ENCODE measurements at places on chromosomes 5 and 9.

DNA sequence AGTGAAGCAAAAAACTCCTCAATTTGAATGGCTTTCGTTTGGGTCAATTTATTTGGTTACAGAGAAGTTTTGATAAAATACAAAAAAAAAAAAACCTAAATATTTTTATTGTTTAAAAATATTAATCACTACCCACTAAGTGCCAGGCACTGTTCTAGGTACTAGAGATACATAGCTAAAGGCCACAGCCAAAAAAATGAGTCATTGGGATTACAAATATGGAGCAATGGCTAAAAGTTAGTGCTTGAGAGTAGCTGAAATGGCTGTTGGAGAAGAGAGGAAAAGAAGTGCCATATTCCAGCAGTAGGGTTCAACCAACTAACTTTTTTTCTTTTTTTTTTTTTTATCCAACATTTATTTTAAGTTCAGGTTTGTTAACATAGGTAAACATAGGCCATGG is 130.1 kb upstream of the PTGER4 start:
- no peak for DNase-seq

- DNase-seq, result no peak
These were observed 298.7 kb upstream of the CDH6 start for GRCh38 chr5:30894811-30895210.

GRCh38 chr5:163964671-163965070 is 459.3 kb downstream of the MAT2B start:
- no peak for DNase-seq

GRCh38 chr5:82313016-82313415 is 34.9 kb upstream of the RPS23 start:
- DNase-seq, result no peak

DNA sequence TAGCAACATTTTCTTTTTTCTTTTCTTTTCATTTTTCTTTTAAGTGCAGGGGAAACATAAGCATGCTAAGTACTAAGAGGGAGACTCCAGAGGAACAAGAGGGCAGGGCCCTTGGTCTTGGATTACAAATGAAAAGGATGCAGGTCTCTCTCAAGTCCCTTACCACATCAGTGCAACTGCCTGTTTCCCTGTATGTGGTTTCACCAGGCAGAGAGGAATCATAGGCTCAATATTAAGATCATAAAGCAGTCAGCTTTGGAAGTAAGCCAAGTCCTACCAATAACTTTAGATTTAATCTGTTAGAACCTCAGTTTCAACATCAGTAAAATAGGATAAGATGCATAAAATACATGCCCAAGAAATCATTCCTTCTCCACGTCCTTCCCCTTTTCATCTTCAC is 422.7 kb upstream of the PAPPA start:
- DNase-seq, result no peak

DNA sequence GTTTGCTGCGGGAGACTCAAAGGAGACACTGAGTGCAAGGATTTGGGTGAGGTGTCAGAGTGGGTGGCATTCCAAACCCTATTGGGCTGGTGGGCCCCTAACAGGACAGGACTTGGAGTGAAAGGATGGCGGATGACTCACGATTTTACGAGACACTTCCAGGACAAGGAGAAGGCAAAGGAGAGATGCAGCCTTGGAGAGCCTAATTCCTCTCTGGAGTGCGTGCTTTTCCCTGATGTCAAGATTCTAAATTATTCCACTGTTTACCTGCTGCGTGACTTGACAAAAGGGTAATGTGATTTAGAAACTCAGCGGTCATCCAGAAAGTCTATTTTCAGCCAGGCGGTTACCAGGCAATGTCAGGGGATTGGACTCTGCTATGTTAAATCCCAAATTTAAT is 41.6 kb upstream of the CD180 start:
- DNase-seq, result no peak

DNA sequence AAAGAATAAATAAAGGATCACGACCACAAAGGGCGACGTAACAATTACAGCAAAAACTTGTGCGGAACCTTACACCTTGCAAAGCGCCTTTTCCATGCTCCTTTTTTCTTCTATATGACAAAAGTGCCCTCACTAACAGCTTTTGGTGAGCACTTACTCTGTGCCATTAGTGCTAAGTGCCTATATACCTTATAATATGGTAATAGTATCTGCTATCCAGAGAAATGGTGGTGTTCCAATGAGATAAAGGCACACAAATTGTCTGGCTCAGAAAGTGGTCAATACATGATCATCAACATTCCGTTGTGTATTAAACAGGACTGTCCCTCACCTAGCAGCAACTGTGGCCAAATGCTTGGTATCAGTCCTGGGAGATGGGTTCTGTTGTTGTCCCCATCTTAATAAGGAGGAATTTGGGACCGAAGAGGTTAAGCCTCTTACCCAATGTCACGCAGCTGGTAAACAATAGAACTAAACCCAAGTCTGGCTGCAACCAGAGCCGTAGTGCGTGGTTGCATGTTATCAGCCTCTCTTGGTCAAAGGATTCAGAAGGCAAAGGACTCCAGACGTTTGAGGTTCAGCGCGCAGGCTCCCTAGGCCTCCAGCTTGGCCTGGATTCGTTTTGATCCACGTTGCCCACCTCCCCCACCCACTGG is 564 bp upstream of the TOR2A start:
- DNase-seq, result no peak

GRCh38 chr5:152405145-152405544 is at the start of gene NMUR2:
NMUR2 (minus strand) TSS chr5:152405279; CDS start chr5:152405113, 166 bp downstream.
- peak; percentile 22 for DNase-seq

DNA sequence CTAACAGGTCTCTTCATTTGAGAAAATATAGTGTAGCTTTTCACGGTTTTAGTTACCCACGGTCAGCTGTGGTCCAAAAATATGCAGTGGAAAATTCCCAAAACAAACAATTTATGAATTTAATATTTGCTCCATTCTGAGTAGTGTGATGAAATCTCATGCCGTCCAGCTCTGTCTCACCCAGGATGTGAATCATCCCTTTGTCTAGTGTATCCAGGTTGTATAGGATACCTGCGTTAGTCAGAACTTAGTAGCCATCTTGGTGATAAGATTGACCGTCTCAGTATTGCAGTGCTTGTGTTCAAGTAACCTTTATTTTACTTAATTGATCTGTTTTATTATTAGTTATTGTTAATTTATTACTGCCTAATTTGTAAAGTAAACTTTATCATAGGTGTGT is 41.1 kb downstream of the NDUFS4 start:
- no peak for DNase-seq

GRCh38 chr9:110602281-110602680 is 22.7 kb upstream of the SVEP1 start:
- DNase-seq, result no peak

GRCh38 chr5:126610616-126611015 is 9.9 kb downstream of the PHAX start:
- DNase-seq, result no peak

GRCh38 chr9:3827175-3827574 is 301.4 kb upstream of the RFX3 start:
- DNase-seq, result no peak

- DNase-seq, result no peak
These were observed 304.6 kb downstream of the ACTL7B start for GRCh38 chr9:108551030-108551841.

DNA sequence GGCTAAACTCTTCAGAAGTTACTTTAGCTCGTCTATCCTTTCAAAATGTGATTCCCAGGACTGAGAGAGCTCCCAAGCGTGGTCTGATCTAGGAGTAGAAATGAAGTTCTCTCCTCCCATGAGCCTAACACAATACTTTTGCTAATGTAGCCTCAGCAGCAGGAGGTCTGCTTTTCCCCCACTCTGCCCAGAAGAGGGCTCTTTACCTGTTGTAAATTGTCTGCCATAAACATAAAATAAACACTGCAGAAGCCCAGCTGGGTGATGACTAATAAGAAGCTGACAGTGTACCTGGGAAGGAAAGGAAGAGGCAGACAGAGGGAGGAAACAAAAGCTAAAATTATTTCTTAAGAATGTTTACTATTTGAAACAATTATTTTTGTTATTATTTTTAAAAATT is 15.4 kb downstream of the SLC36A3 start:
- DNase-seq, result no peak

- DNase-seq, result no peak
These were observed 44.7 kb upstream of the HTR4 start for GRCh38 chr5:148699028-148699427.

GRCh38 chr9:38278457-38278856 is 114.0 kb upstream of the ALDH1B1 start:
- no peak for DNase-seq

- no peak for DNase-seq
These were observed 1409.7 kb upstream of the CDH18 start for GRCh38 chr5:21397693-21398092.

DNA sequence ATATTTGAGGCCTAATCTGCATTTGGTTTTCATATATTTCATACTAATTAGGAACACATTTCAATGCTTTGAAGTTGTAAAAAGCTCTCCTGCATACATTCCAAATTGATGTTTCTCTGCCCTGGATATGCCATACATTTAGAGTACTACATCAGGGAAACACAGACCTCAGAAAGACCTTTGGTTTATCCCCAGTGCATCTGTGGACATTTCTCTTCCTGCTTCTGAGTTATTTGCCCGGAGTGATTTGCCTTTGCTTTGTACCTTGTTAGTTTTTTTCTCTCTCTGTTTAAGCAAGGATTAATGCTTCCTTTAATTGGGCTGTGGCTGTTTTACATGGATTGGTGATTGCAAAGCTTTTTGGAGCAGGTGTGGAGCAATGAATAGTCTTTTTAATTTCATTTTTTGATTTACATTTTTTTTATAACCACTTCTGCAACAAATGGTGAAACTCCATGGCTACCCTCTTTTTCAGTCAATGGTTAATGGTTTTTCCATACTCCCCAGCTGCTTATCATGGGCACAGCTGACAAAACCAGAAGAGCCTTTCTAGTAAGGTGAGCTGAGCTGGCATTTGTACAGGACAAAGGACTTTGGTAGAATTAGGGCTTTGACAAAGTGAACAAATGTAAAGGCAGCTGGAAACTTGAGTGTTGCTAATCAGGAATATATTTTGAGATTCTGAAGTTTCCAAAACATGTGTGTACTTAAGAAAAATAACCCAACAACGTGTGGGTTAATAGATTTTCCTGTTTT is 54.2 kb downstream of the ZSWIM6 start:
- DNase-seq, result no peak

- peak; percentile 73 for DNase-seq
These were observed 78.8 kb downstream of the F2RL2 start for GRCh38 chr5:76544268-76544926.

- no peak for DNase-seq
These were observed 93.1 kb downstream of the MED27 start for GRCh38 chr9:131986576-131986975.

DNA sequence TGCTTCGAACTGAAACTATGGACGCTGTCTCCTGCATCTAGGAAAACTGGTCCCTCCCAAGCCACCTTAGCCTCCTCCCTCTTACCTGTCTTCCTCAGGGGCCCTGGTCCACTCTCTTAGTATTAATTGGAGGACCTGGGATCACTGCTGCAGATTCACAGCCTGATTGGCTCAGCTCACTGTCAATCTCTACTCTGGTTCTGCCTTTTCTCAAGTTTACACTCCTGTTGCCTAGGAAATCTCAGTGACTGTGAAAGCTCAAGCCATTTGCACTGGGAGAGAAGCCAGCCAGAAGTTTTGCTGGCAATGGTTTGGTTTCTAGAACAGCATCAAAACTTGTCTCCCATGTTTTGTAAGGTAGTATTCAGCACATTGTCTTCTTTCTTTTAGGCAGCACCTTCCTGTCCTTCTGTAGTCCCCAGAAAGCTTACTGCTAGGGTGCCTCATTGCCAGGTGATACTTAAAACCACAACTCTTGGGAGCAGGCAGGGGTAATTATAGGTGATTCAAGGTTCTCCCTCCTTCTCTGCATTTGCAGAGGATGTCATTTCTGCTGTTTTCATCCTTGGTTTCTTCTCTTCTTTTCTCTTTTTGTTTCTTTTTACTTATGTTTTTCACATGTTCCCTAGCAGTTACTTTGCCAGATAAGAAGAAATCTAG is at the start of gene CAPSL:
TSS of gene CAPSL (minus strand) at position 55 of the 660 bp plus-strand sequence. CDS start 17,502 bp downstream, outside the sequence.
- DNase-seq, result no peak

DNA sequence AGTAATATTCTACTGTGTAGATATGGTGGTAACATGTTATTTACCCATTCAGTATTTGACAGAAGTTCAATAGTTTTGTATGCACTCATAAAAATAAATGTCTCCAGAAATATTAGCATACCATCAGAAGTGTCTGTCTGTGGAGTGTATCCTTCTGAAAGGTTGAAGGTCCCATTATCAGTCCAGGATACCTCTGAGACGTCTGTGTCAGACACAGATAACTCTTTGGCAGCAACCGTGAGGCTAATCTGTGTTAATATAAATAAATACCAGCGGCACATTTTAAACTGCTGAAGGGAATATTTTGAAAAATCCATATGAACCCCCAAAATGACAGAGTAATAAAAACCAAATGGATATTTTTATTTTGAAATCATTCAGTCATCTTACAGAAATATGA is 11.9 kb upstream of the ZNF622 start:
- DNase-seq, result no peak

- DNase-seq, result no peak
These were observed 53.9 kb downstream of the TRIO start for GRCh38 chr5:14197056-14197455.

DNA sequence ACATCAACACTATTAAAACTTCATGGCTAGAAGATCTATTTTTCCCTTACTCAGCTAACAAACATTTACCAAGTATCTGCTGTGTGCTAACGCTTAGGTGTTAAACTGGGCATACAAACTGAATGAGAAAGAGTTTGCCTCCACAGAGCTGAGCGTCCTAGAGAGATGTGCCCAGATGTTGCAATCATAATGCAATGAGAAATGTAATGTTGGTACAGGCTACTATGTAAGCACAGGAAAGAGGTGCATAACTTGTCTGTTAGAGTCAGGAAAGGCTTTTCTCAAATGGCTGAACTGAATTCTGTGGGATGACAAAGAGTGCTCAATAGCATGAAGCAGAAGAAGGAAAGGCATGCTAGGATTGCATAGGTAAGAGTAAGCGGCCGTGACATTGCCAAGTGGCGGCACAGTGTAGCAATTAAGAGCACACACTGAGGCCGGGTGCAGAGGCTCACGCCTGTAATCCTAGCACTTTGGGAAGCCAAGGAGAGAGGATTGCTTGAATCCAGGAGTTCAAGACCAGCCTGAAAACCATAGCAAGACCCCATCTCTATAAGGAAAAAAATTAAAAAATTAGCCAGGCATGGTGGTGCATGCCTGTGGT is 137.8 kb downstream of the MEF2C start:
- DNase-seq, result no peak

- no peak for DNase-seq
These were observed 32.2 kb upstream of the FRMD3 start for GRCh38 chr9:83570359-83570758.

DNA sequence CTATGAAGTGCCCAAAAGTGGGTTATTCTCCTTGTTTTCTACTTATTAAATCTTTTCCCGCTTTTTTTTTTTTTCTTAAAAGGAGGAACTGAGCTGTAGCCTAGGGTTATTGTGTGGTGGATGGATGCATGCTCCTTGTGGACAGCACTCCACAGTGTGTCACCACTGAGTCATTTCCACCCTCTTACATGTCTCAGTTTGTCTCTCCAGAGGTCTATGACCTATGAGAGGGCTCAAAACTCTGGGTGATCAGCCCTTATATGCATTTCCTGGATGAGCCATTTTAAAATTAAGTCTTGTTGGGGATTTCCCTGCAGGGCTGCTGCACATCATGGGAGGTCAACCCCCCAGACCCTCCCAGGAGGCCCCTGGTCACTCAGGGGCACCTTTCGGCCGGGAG is 102.2 kb upstream of the MOCS2 start:
- no peak for DNase-seq

GRCh38 chr9:109248133-109248581 is 72.7 kb downstream of the EPB41L4B start:
- no peak for DNase-seq

GRCh38 chr5:111254613-111255012 is 30.4 kb downstream of the CAMK4 start:
- no peak for DNase-seq

- no peak for DNase-seq
These were observed 124.4 kb upstream of the FBXL7 start for GRCh38 chr5:15375559-15375958.
